NCI-H1930 (cell line): ENCODE measurements at places on chromosomes 12 and 14.

DNA sequence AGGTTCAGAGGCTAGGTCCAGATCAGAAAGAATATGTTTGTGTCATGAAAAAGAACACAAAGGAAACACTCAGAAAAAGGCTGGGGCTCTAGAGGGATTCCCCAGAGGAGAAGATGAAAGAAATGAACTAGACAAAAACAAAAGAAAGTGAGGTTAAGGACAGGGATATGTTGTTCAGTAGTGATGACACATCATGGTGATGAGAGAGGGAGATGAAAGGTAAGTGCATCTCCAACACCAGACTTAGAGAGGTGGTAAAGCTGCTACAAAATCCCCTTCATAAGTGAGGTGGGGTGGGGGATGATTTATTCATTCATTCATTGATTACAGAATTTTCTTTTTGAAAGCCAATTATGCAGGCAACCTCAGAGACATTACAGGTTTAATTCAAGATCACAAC lies 19.6 kb upstream of the SLC8A3 start:
- DNase-seq = no peak

- no peak for DNase-seq
These were observed 104.4 kb upstream of the PARP11 start for GRCh38 chr12:3977621-3978020.

DNA sequence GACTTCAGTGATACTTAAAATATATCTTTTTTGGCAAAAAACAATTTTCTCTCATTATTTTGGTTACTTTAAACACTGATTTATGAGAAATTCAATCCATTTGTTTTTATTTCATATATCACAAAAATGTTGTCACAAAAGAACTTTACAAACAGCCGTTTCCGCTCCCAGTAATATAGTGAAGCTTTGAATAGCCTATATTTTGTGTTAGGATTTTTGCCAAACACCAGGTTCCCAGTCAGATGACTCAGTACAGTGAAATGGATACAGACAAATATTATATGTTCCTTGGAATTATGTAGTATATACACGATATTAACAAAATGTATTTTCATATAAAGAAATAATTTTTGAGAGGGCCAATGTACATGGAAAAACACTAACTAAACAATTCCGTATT lies 411.1 kb downstream of the CCER1 start:
- no peak for DNase-seq

DNA sequence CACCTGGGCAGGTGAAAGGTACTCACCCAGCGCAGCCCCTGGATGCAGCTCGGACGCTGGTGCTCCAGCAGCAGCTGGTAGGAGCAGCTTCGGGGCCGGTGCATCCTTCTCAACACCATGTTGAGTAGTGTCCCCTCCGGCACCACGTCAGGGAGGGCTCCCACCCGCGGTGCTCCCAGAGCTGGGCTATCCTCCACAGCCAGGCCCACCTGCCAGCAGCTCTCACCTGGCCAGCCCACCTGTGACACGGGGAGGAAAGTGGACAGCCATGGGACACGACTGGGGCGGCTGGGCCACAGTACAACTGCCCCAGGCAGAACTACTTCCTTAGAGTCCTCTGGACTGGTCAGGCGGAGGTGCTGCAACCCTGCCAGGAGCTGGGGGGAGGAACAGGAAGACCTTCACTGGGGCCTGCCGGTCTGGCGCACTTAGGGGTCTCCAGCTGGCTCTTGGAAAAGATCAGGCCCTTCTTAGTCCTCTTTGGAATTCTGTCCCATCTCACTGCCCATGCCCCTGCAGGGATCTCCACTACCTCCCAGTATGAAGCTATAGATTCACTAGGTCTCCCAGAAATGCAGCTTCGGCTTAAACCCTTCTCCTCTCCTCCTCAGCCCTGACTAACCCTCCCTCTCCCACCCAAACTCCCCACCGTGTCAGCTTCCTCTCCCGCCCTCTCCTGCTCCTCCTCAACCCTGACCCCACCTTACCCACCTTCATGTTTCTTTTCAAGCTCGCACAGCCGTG lies 668 bp downstream of the RAPGEF3 start:
- DNase-seq = no peak

DNA sequence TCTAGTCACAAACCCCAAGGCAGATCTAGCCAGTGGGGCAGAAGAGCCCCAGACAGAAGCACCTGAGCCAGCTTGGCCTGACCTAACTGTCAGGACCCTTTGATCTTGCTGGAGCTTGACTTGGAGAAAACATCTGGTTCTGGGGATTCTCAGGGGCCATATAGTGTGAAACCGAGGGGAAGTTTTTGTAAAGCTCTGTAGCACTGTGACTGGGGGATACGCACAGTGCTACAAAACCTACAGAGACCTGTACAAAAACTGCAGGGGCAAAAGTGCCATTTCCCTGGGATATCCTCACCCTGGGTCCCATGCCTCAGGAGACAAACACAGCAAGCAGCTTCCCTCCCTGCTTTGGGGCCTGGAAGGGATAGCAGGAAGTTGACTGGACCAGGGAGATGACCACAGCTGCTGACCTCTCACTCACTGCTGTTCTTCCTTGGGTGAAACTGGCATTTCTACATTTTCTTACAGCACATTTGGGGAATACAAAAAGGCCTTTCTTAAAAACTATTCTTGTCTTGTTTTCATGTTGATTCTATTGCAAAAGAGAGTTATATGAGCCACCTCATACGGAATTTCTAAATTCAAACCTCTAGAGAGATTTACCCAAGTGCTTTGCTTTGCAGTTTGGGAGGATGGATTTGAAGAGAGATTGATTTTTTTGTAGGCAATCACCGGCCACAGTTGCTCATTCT lies 140.0 kb downstream of the DAD1 start:
- DNase-seq = no peak

- DNase-seq = no peak
These were observed 207.9 kb downstream of the SLC16A7 start for GRCh38 chr12:59803735-59804134.

DNA sequence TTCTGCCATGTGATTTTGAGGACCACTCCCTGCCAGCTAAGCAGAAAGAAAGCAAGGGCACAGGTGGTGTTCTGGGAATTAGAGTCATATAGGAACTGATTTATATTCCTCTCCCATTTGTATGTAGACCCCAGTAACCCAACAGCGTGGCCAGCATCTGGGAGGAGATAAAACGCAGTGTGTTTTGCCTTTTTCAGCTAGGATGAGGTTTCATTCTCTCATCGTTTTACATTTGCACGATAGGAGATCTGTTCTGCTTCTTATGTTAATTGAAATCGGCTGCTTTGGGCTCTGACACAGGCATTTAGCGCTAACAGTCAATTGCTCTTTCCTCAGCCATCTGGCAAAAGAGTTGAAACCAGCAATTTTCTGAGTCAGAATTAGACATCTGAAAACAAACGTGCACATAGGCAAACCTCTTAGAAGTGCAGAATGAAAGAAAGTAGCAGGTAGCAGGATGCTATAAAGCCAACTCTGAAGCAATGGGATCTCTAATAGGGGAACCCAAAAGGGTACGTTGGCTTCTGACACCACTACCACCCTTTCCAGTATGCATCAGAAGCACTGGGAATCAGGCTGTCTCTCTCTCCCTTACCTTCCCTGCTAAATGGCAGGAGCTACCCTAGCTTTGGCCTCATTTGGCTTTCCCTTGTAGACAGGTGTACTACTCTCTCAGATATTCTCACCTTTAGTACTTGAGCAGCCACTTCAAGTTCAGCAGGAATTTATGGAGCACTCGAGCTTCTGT lies 219.1 kb downstream of the PHLDA1 start:
- no peak for DNase-seq

DNA sequence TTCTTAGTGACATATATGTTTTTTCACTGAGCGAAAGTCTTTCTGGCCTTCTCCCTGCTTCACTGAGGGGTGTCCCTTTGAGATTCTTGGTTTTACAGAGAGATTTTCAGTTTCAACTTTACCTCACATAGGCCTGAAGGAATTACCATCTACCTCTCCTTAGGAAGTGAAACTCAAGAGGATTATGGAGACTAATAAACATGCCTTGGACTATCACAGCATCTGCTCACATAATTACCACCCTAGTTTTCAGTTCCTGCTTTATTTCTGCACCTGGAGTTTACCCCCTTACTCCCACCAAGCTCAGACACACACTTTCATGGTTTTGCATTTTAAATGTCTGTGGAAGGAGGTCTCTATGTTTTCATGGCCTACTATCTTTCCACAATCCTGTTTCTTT lies 118.3 kb upstream of the SCAF11 start:
- DNase-seq = no peak

DNA sequence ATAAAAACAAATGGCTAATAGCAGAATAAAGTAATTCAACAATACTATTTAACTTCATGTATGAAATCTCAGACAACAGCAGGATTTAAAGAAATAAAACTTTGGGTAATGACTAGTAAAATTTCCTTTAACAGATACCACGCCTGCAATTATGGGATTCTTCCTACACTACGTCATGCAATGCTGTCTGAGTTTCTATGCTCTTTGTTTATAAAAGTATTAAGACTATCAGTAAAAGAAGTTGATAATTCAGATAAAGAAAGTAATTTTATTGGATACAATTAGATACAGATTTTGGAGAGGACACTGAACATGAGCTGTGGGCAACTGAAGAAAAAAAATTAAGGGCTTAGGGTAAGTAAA lies 308.4 kb upstream of the LRFN5 start:
- no peak for DNase-seq

DNA sequence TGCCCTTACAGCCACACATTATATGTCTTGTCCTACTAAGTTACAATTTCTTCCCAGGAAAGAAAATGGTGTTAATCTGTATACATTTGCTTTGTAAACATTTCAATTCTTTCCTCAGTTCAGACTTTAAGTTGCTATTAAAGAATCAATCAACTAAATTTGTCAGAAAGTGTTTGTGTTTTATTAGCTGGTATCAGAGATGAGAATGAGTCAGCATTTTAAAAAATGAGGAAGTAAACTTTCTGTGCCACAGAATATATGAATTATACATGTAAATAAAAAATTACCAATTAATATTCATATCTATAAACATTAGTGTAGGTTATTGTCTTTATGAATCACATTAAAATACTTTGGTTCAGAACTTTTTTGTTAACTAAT lies 82.0 kb downstream of the LMO3 start:
- no peak for DNase-seq

DNA sequence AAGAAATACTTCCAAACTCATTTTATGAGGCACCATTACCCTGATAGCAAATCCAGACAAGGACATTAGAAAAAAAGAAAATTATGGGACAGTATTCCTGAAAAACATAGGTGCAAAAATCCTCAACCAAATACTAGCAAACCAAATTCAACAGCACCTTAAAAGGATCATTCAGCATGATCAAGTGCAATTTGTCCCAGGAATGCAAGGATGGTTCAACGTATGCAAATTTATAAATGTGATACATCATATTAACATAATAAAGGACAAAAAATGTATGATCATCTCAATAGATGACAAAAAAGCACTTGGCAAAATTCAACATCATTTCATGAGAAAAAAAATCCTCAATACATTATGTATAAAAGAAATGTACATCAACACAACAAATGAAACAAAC lies 162.9 kb downstream of the DUSP6 start:
- DNase-seq = no peak

DNA sequence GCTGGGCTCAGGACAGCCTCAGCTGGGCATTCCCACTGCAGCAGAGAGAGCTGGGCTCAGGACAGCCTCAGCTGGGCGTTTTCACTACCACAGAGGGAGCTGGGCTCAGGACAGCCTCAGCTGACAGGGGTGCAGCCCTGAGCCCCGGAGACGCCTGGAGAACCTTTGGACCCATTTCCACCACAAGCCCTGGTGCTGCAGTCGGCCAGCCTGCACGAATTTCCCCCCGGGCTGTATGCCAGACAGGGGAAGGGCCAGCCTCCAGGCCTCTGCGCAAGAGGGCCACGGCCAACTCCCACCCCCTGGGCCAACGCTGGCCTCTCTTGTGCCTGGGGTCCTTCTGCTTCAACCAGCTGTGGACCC lies 2.6 kb upstream of the C14orf180 start:
- DNase-seq = no peak

- DNase-seq = no peak
These were observed 151.0 kb downstream of the SUDS3 start for GRCh38 chr12:118527310-118527709.

DNA sequence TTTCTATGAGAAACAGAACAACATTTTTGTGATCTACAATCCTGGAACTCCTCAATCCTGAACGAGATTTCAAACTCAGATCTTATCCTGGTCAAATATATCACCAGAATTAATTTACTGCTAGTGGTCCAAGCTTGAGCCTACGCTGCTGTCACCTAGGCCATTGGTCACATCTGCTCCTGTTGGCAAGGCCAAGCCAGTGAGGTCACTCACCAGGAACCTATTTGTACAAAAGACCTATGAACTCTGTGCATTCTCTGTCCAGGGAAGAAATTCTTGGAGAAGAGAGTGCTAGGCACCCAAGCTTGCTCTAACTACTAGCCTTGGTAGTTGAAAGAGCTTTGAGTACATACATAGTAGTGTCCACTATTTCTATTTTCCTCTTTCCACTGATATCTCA lies 106.1 kb downstream of the SLC15A5 start:
- no peak for DNase-seq
